ENCODE measurements at places on chromosomes 5 and 9. TPM values are rescaled to one million over a fixed set of nuclear protein-coding genes. Genes with fewer than 3 reads are reported as not detected.

- no peaks in the 10 kb centered on the region for H3K36me3 ChIP-seq
- no peak overlapping the region for H3K4me3 ChIP-seq
- no peaks in the 10 kb centered on the region for H3K27me3 ChIP-seq
- no peaks in the 10 kb centered on the region for H3K4me1 ChIP-seq
- H3K27ac ChIP-seq: no peak overlapping the region
- DNase-seq: no peak
Measured at GRCh38 chr9:81776390-81776789, 87.0 kb upstream of the TLE1 start.

TAF1L gene
- total RNA-seq: 0.08 TPM

DNA sequence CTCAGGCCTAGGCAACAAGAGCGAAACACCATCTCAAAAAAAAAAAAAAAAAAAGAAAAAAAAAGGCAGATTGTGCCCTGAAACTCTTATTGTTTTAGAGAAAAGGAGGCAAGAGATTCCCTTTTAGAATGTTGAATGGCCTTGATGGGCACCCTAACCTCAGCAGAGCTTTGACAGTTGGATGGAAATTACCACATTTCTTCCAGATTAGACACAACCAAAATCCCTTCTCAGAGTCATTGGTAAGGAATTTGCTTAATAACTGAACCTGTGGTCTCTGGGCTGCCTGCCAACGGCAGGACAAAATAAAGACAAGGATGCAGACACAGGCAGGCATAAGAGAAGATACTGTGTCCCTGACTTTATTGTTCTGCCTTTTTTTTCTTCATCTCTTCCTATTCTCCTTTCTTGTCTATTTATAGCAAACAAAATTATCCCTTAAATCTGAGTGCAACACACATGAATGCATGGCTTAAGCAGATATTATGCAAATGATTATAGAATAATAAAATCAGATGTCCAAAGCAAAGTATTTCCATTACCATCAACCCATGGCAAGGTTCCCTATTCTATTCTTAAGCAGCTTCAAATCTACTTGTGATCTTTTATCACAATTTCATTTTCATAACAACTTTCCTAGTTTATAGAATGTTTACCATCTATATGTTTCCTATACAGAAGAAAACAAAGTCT is 37.3 kb upstream of the TRIO start:
- H3K36me3 ChIP-seq: no peaks in the 10 kb centered on the region
- peaks cover 10% of the 10 kb centered on the region for H3K27me3 ChIP-seq
- H3K4me3 ChIP-seq: no peak overlapping the region
- H3K27ac ChIP-seq: no peak overlapping the region
- DNase-seq: no peak

- no peaks in the 10 kb centered on the region for H3K4me1 ChIP-seq
- no peaks in the 10 kb centered on the region for H3K36me3 ChIP-seq
- DNase-seq: no peak
- no peak overlapping the region for H3K4me3 ChIP-seq
- H3K27me3 ChIP-seq: no peaks in the 10 kb centered on the region
Measured at GRCh38 chr5:167822241-167822640, 469.2 kb upstream of the WWC1 start.

C9orf153 gene
- 0.34 TPM for total RNA-seq

GRCh38 chr5:21783074-21783679 is 1070.0 kb downstream of the CDH12 start:
- no peak for DNase-seq
- H3K4me3 ChIP-seq: no peak overlapping the region
- H3K27me3 ChIP-seq: no peaks in the 10 kb centered on the region
- H3K36me3 ChIP-seq: no peaks in the 10 kb centered on the region

GRCh38 chr5:146762830-146763229 is 115.7 kb downstream of the PPP2R2B start:
- H3K4me3 ChIP-seq: no peak overlapping the region
- H3K36me3 ChIP-seq: no peaks in the 10 kb centered on the region
- H3K4me1 ChIP-seq: peaks cover 21% of the 10 kb centered on the region
- H3K27ac ChIP-seq: no peak overlapping the region
- DNase-seq: no peak

NDUFB6 gene
- 41.5 TPM for total RNA-seq

DNA sequence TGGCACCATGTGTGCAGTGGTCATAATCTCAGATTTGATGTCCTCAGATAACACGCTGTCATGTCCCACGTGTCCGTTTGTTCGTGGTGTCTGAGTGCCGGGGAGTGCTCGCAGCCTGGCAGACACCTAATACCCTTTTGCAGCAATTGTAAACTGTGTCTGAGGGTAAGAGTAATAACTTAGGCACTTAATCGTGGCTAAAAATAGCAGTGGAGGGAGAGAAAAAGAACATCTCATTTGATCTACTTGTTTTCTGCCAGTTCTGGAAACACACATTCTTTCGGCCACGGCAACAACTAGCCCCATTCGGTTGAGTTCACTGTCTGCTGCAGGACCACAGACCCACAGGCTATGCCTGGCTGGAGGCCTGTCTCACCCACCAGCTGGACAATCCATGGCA is 16.5 kb downstream of the ADCY2 start:
- H3K27ac ChIP-seq: no peak overlapping the region
- no peak overlapping the region for H3K4me3 ChIP-seq
- no peaks in the 10 kb centered on the region for H3K27me3 ChIP-seq
- no peak for DNase-seq

DNA sequence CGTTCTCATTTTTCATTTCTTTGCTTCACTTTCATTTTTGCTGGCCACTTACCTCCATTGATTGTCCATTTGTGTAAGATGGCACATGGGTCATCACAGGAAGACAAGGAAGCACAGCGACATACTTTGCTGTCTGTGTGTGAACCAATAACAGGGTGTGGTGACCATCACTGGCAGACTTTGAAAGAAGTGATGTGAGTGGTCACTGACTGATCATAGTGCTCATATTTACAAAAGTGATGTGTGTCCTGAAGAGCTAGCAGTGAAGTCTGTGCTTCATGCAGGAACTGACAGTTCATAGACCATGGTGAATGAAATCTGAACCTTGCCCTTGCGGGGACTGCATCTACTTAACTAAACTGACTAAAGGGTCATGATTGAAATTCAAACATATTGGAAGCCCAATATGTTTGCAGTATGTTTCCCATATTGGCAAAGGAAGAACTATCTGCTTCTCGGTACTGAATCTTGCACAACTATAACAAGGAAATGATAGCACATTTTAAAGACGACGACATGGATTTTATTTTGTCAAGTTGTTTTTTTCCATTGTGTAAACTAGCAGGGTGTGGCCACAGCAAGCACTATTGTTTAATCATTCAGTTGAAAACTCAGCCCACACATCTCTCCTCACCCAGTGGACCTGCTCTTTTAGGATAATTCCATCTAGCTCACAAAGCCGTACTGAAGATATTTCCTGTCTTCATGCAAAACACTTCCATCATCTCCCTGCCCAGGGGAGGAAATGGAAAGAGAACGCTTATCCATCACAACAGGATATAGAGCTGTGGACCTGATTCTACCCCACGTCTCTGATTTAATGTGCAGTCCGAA is 232.0 kb upstream of the ANKRD55 start:
- peaks cover 3% of the 10 kb centered on the region for H3K27me3 ChIP-seq
- H3K36me3 ChIP-seq: no peaks in the 10 kb centered on the region
- no peak overlapping the region for H3K4me3 ChIP-seq
- H3K27ac ChIP-seq: no peak overlapping the region
- no peak for DNase-seq

ATP10B gene
- total RNA-seq: not detected

DNA sequence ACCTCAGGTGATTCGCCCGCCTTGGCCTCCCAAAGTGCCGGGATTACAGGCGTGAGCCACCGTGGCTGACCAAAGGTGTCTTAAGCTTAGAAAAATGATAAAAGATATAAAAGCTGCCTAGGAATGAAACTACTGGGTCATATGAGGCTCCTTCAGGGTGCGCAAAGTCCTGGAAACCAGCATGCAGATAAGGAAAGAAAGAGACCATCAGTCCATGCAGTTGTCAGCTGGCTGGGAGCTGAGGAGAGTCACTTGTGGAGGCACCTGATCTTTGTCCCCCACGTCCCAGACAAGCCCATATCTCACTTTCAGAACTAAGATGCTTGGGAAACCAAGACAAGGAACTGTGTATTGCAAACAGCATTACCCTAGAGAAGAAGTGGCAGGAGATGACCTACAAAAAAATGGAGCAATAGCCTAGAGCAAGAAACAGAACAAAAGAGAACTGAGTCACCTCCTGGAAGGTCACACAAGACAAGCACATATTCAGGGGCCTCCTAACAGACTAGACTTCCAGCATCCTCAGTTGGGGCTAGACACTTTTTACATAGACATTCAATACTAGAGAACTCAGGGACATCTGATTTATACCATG is 2.8 kb upstream of the CCDC125 start:
- no peaks in the 10 kb centered on the region for H3K27me3 ChIP-seq
- H3K36me3 ChIP-seq: peaks cover 4% of the 10 kb centered on the region
- H3K4me1 ChIP-seq: peaks cover 15% of the 10 kb centered on the region
- DNase-seq: no peak
- no peak overlapping the region for H3K4me3 ChIP-seq
- H3K27ac ChIP-seq: no peak overlapping the region

- DNase-seq: no peak
- no peaks in the 10 kb centered on the region for H3K4me1 ChIP-seq
- no peak overlapping the region for H3K27ac ChIP-seq
- no peaks in the 10 kb centered on the region for H3K36me3 ChIP-seq
Measured at GRCh38 chr9:110996436-110997220, 41.6 kb downstream of the LPAR1 start.

ABL1 gene
- 32.9 TPM for total RNA-seq

GRCh38 chr5:126506079-126506478 is 82.9 kb downstream of the GRAMD2B start:
- peaks cover 17% of the 10 kb centered on the region for H3K4me1 ChIP-seq
- H3K27me3 ChIP-seq: peaks cover 2% of the 10 kb centered on the region
- H3K36me3 ChIP-seq: peaks cover 2% of the 10 kb centered on the region
- DNase-seq: no peak

- H3K27me3 ChIP-seq: peaks cover 7% of the 10 kb centered on the region
- no peaks in the 10 kb centered on the region for H3K4me1 ChIP-seq
- DNase-seq: no peak
- no peaks in the 10 kb centered on the region for H3K36me3 ChIP-seq
- no peak overlapping the region for H3K27ac ChIP-seq
Measured at GRCh38 chr5:173629628-173630027, 13.2 kb upstream of the BOD1 start.

- no peak overlapping the region for H3K4me3 ChIP-seq
- H3K27me3 ChIP-seq: no peaks in the 10 kb centered on the region
- no peak for DNase-seq
- peaks cover 29% of the 10 kb centered on the region for H3K36me3 ChIP-seq
- H3K27ac ChIP-seq: no peak overlapping the region
Measured at GRCh38 chr5:146475190-146475780, 28.2 kb downstream of the TCERG1 start.

- H3K36me3 ChIP-seq: peaks cover 21% of the 10 kb centered on the region
- H3K27me3 ChIP-seq: no peaks in the 10 kb centered on the region
- DNase-seq: no peak
- no peak overlapping the region for H3K4me3 ChIP-seq
Measured at GRCh38 chr9:122883125-122883524, 22.0 kb downstream of the RC3H2 start.

- H3K4me3 ChIP-seq: no peak overlapping the region
- no peaks in the 10 kb centered on the region for H3K27me3 ChIP-seq
- peaks cover 25% of the 10 kb centered on the region for H3K36me3 ChIP-seq
- DNase-seq: no peak
Measured at GRCh38 chr5:159163027-159163700, 46.2 kb downstream of the RNF145 start.

GRCh38 chr9:32434892-32435291 is 50.4 kb downstream of the ACO1 start:
- no peak overlapping the region for H3K4me3 ChIP-seq
- H3K36me3 ChIP-seq: peaks cover 10% of the 10 kb centered on the region
- peaks cover 1% of the 10 kb centered on the region for H3K4me1 ChIP-seq
- no peak for DNase-seq
- no peak overlapping the region for H3K27ac ChIP-seq

DNA sequence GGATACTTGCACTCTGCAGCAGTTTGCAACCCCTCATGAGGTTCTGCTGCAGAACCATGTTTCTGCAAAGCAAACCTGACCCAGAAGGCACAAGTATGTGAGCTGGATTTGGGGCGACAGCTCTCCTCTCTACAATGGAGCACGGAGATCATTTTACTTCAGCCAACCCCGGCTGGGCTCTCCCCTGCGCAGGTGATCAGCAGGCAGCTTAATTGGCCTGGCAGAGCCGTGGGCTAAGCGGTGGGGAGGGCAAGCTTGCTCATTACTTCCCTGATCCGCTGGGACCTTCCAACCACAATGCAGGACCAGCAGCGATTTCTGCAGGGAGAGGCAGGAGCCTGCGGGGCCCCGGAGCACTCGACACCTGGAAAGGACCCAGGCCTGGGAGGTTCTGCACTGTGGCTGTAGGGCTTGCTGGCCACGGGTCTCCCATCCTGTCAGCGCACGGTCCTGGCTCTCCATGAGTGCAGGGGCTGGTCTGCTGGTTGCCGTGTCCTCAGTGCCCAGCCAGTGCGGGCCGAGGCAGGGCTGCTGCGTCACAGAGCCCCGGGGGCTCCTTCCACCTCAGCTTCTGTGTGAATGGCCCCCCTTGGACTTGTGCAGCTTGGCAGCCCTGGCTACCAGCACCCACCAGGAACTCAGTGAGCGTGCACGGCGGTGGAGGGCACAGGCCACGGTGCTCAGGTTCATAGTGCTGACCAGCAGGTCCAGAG is 51.8 kb upstream of the RAPGEF1 start:
- H3K27me3 ChIP-seq: peaks cover 4% of the 10 kb centered on the region
- no peaks in the 10 kb centered on the region for H3K4me1 ChIP-seq
- no peaks in the 10 kb centered on the region for H3K36me3 ChIP-seq

DNA sequence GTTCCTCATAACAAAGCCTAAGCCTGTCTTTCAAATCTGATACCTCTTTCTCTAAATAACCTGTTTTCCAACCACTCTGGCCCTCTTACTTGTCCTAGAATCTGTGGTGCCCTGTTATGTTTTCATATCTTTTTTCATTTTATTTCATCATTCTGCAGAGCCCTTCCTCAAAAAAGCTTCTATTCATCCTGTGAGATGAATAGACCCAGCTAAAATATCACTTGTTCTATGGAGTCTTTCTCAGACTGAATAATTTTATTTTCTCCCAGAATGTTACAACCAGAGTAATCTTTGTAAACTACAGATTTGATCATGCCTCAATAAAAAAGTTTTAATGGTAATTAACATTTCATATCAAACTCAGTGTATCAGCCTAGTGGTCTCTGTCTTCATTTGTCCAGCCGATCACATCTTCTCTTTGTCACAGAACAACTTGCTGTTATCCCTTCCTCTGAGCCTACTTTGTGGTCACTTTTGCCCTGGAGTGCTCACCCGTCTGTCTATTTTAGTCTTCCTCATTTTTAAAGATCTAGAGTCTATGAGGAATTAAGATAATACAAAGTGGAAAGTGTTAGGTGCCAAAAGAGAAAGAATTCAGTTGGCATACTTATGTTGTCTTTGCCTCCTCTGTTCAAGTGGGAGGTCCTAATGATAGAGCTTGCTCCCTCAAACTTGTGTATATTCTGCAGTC is 77.8 kb downstream of the ZCCHC7 start:
- no peak for DNase-seq
- no peaks in the 10 kb centered on the region for H3K27me3 ChIP-seq
- peaks cover 26% of the 10 kb centered on the region for H3K36me3 ChIP-seq
- no peak overlapping the region for H3K27ac ChIP-seq
- H3K4me1 ChIP-seq: peaks cover 33% of the 10 kb centered on the region
- H3K4me3 ChIP-seq: no peak overlapping the region
